ENCODE measurements at places on chromosomes 7 and 10.

DNA sequence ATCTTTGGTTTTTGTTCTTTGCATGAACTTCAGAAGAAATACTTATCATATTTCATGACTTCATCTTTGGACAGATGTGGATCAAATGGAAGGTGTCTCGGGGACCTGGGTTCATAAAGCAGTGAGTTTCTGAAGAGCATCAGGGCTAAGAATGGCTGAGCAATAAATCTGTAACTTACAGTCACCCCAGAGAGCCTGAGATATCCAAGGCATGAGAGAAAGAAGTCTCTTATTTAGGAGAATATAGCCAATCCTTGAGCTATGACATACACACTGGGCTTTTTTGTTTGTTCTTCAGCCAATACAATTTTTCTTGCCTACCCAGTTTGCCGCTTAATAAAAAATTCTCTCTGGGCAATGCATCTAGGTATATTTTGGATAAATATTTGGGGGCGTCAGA is 252.6 kb upstream of the INHBA start:
- no peak for DNase-seq

DNA sequence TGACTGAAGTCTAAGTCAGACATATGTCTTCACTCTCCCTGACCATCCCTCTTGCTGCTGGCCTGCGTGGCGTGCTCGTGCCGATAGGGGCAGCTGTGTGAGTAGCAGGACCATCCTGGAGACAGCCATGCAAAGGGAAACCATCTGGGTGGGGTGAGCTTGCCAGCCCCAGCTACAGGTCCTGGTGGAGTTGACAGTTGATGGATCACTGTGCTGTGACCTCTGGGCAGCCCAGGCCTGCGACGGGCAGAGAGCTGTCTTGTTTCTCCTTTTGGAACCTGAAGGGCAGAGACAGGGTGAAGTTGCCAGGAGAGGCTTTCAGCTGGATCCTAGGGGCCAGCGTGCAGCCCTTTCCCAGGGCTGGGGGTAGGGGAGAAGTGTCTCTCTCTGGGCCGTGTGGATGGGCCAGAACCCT is 44.7 kb downstream of the GRK5 start:
- DNase-seq, result no peak

GRCh38 chr10:86922553-86922961 is 34.9 kb downstream of the MMRN2 start:
- DNase-seq, result no peak

DNA sequence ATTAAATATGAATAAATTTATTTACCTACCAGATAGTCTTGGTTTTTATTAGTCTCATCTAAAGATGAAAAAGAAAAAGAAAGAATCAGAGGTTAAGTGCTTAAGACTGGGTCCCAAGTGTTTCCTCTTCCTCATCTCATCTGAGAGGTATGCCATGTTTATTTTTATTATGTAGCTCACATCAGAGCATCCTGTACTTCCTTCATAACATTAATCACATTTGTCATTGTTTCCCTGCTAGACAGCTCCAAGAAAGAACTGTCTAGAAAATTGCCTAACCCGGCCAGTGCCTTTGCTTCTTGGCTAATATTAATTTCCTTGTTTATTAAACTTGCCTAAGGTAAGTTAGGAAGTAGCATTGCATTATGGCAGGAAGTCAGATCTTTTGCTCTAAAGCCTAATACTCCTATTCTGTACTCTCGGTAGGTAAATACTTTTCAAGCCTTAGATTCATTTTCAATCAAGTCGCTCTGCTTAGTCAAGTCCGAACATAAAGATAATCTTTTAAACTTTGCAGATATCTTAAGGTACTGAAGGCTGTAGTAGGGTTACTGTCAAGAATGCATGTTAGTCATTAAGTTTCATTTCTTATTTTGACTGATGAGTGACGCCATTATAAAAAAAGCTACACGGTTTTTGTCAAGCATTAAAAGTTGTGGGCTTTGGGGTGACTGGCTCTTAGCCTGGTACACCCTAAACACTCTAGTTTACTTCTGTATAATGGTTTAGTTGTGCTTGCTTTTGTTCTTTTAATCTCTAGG is 47.4 kb downstream of the ZMYND11 start:
- no peak for DNase-seq
